ENCODE measurements at places on chromosomes 2 and 18. TPM values are rescaled to one million over a fixed set of nuclear protein-coding genes. Genes with fewer than 3 reads are reported as not detected.
A peak's percentile ranks its signal among the peaks of the same experiment; 100 is the strongest.

DNA sequence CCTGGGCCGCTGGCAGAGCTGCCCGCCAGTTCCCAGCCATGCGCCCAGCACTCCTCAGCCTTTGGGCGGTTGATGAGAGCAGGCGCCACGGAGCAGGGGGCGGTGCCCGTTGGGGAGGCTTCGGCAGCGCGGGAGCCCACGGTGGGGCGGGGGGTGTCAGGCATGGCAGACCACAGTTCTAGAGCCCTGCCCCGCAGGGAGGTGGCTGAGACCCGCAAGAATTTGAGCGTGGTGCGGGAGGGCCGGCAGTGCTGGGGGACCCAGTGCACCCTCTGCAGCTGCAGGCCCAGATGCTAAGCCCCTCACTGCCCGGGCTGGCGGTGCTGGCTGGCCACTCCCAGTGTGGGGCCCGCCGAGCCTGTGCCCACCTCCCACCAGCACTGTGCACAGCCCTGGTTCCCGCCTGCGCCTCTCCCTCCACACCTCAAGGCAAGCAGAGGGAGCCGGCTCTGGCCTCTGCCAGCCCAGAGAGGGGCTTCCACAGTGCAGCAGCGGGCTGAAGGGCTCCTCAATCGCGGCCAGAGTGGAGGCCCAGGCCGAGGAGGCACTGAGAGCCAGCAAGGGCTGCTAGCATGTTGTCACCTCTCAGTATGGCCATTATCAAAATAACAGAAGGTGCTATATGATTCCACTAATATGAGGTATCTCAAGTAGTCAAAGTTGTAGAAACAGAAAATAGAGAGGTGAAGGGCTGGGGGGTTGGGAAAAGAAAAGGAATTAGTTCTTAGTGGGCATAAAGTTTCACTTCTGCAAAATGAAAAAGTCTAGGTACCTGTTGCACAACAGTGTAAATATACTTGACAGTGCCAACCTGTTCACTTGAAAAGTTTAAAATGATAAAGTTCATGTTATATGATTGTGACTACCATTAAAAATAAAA lies 72.3 kb downstream of the SH3YL1 start:
- no peak overlapping the region for H3K4me3 ChIP-seq
- no peak overlapping the region for H3K27ac ChIP-seq
- H3K27me3 ChIP-seq = no peaks in the 10 kb centered on the region
- no peak for DNase-seq
- no peaks in the 10 kb centered on the region for H3K4me1 ChIP-seq

- H3K36me3 ChIP-seq = peaks cover 13% of the 10 kb centered on the region
- peak; percentile 51 for DNase-seq
- no peak overlapping the region for H3K4me3 ChIP-seq
- no peak overlapping the region for H3K27ac ChIP-seq
Measured at GRCh38 chr2:135694711-135695110, 46.9 kb upstream of the UBXN4 start.

DNA sequence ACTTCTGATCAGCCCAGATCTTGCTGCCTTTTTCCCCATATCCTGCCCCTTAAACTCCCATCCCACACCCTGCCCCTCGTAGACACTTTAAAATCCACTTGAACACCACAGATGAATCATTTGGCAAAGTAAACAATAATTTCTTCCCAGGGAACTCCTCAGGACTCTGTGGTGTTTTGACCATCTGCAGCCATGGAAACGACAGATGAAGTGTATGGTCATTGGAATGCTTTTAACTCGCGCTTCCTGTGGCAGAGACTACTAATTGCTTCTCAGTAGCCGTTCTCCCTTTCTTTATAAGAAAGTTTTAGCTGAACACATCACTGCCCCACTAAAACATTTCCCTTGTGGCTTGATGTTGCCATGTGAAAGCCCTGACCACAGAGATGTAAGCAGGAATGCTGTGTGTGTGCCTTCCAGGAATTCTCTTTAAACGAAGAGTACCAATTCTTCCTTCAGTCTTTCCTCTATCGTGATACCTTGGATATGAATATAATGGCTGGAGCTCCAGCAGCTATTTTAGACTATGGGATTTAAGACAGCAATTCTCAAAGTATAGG lies 92.7 kb upstream of the PARD3B start:
- H3K4me1 ChIP-seq = peaks cover 18% of the 10 kb centered on the region
- no peak overlapping the region for H3K4me3 ChIP-seq
- no peaks in the 10 kb centered on the region for H3K36me3 ChIP-seq

The ASB1 gene
- 16.7 TPM for total RNA-seq

DNA sequence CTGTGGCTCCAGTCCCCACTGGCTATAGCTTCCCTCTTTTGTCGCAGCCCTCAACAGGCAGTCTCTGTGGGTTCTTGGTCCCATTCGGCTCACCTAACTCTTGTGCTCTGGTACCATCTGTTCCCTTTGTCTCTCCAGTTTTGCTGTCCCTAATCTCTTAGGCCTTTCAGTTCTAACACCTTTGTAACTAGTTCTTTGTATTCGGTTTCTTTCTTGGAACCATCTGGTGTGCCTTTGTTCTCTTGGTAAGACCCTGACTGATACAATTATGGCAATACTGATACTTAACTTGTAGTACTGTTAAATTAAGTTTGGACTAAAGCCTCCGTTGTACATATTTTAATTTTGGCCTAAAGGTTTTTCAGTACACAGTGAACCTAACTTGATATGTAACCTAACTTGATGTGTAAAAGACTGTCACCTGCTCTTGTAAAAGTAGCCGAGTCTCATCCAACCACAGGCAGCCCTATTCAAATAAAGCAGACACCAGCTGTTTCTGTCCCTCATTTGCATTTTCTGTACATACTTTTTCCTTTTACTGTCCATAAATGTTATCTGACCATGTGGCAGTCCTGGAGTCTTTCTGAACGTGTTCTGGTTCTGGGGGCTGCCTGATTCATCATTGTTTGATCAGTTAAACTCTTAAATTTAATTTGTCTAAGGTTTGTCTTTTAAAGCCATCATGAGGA lies 4.8 kb upstream of the MRPL44 start:
- no peaks in the 10 kb centered on the region for H3K27me3 ChIP-seq
- no peaks in the 10 kb centered on the region for H3K36me3 ChIP-seq
- no peak overlapping the region for H3K4me3 ChIP-seq
- peaks cover 4% of the 10 kb centered on the region for H3K4me1 ChIP-seq
- no peak for DNase-seq
- H3K27ac ChIP-seq = no peak overlapping the region

- DNase-seq = no peak
- no peaks in the 10 kb centered on the region for H3K4me1 ChIP-seq
- peaks cover 9% of the 10 kb centered on the region for H3K27me3 ChIP-seq
Measured at GRCh38 chr2:236964291-236964690, 121.4 kb upstream of the COPS8 start.

DNA sequence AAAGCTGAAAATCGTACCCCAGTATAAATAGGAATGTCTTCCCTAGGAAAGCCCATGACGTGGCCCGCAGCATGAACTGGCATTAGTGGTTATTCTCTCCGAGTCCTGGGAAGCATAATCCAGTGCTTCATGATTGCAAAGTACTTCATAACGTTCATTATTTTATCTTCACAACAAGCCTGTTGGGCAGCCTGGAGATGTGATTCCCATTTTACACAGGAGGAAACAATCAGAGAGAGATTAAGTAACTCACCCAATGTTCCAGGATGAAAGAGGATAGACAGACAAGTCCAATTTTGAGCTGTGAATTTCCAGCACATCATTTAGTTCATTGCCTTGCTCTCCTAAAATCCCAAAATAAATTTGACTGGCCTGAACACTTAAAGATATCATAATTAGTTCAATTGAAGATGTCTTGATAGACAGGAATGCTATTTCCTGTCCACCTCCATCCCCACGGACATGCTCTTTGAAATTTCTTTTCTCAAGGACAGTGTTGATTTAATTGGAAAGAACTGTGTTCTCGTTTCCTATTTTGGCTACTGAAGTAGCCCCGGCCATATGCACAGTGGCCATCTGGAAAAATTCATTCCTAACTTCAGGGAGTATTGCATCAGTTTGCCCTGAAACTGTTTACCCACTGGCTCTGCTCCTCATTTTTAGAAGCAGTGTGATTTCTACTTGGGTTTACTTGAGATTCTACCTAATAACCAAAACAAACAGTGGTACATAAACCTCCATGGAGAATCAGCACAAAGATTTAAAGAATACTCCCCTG lies 93.9 kb downstream of the VWC2L start:
- H3K27me3 ChIP-seq = no peaks in the 10 kb centered on the region
- H3K36me3 ChIP-seq = no peaks in the 10 kb centered on the region
- no peak overlapping the region for H3K27ac ChIP-seq
- no peak for DNase-seq
- no peak overlapping the region for H3K4me3 ChIP-seq
- H3K4me1 ChIP-seq = peaks cover 5% of the 10 kb centered on the region

DNA sequence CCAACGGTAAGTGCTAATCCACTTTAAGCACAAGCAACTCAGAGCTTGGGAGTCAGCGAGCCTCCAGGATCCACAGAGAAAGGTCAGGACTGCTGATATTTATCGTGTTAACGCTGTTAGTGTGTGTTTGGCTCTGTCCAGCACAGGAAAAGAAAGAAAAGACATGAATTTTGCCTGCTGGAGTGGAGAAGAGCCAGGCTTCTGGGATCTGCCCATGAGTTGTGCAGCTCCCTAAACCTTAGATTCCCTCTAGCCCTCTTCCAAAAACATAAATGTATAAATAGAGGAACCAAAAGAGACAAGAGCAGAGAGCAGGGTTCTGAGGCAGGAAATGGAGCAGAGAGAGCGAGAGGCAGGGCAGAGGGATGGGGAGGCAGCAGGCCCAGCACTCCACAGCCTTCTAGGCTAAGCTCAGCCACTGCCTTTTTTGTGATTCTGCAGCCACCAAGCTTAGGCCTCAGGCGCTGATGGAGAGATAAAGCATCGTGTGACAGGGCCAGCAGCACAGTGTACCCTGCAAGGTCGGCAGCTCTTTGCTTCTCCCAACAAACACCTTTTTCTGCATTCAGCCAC lies 14.5 kb upstream of the MAT2A start:
- no peaks in the 10 kb centered on the region for H3K36me3 ChIP-seq
- no peak overlapping the region for H3K4me3 ChIP-seq
- peak overlapping the region; percentile 87 for H3K27ac ChIP-seq
- no peaks in the 10 kb centered on the region for H3K27me3 ChIP-seq
- peak; percentile 57 for DNase-seq
- H3K4me1 ChIP-seq = peaks cover 24% of the 10 kb centered on the region

The CCBE1 gene
- 1.8 TPM for total RNA-seq

DNA sequence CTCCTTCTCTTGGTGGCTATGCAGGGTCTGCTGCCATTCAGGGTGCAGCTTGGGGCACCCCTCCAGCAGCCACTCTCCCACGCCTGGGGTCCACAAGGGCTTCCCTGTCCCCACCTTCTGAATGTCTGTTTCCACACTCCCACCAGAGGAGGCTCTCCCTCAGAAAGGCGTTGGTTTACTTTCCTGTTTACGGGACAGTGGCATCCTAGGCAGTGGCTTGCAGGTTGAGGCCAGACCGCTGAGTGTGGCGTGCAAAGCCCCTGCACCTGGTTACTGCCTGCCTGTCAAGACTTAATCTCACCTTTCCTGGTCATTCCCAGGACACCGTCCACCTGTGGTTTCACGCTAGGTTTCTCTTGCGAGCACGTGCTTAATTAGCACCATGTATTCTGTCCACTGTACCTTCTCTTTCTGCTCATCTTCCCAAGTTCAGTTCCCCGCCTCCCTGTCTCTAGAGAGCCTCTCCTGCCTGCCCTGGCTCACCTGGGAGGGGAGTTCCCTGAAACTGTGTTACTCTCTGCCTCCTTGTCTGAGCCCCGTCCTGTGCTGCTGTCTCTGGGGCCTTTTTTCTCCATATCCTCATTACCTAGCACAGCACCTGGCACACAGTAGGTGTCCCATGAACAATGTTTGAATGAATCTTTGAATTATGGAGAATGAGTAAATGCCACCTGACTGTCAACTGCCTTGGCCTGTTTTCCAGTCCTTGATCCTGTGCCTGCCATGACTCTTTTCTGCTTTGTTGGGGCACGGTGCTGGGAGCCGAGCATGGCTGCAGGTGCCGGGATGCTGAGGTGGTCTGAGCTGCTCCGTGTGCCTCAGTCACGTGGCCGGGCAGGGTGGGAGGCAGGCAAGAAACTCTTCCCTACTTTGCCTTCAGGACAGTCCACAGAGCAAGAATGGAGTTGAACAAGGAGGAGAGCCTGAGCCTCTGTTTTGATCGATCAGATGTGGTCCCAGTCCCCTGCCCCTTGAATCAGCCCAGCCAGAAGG lies 56.4 kb downstream of the ARHGEF4 start:
- no peaks in the 10 kb centered on the region for H3K27me3 ChIP-seq
- no peaks in the 10 kb centered on the region for H3K4me1 ChIP-seq
- H3K27ac ChIP-seq = no peak overlapping the region

DNA sequence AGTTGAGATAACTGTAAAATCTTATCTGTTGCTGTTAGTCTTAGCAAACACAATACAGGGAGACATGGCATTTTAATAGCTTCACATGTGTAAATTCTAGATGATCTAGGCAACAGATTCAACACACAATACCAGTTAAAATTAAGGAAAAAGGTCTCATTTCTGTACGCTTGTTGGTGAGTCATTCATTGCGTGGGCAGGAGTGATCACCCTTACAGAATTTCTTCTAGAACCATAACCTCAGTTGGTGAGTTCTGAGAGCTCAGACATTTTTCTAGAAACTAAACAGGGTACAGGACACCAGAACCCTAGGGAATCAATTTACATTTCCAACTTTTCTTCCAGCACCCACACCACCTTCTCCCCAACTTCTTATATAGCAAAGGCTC lies 81.9 kb downstream of the SLC8A1 start:
- peak overlapping the region; percentile 29 for H3K27ac ChIP-seq
- no peak for DNase-seq
- no peaks in the 10 kb centered on the region for H3K27me3 ChIP-seq
- peaks cover 73% of the 10 kb centered on the region for H3K4me1 ChIP-seq

The CTAGE1 gene
- not detected for total RNA-seq

The RBFA gene
- total RNA-seq = 27.1 TPM

GRCh38 chr2:232890896-232891601 lies 21.0 kb downstream of the SNORC start:
- H3K36me3 ChIP-seq = no peaks in the 10 kb centered on the region
- H3K27ac ChIP-seq = no peak overlapping the region
- H3K4me3 ChIP-seq = no peak overlapping the region
- peak; percentile 13 for DNase-seq

- H3K27ac ChIP-seq = no peak overlapping the region
- DNase-seq = no peak
- H3K4me3 ChIP-seq = no peak overlapping the region
- H3K36me3 ChIP-seq = no peaks in the 10 kb centered on the region
- H3K27me3 ChIP-seq = no peaks in the 10 kb centered on the region
Measured at GRCh38 chr2:62597323-62597722, 91.3 kb upstream of the TMEM17 start.

The NT5DC4 gene
- total RNA-seq = not detected

- H3K27ac ChIP-seq = no peak overlapping the region
- H3K27me3 ChIP-seq = no peaks in the 10 kb centered on the region
- no peak for DNase-seq
- H3K4me3 ChIP-seq = no peak overlapping the region
Measured at GRCh38 chr2:167792126-167792525, 455.3 kb downstream of the STK39 start.

GRCh38 chr18:34729264-34729663 lies 19.2 kb downstream of the DTNA start:
- no peaks in the 10 kb centered on the region for H3K27me3 ChIP-seq
- DNase-seq = peak; percentile 71
- H3K4me1 ChIP-seq = peaks cover 7% of the 10 kb centered on the region
- no peak overlapping the region for H3K27ac ChIP-seq
- no peaks in the 10 kb centered on the region for H3K36me3 ChIP-seq

The GALR1 gene
- total RNA-seq = not detected

The SEPTIN10 gene
- total RNA-seq = 51.7 TPM

GRCh38 chr2:166376488-166376828 lies 714 bp upstream of the SCN9A start:
- H3K27me3 ChIP-seq = peaks cover 54% of the 10 kb centered on the region
- peaks cover 8% of the 10 kb centered on the region for H3K4me1 ChIP-seq
- H3K36me3 ChIP-seq = no peaks in the 10 kb centered on the region
- DNase-seq = no peak
- peak overlapping the region; percentile 48 for H3K4me3 ChIP-seq

All from cardiac muscle cell (in vitro differentiated cells and primary cell).